A549 treated with Hydrocortisone at 1 μM for 4 hours (cell line): ENCODE measurements at places on chromosomes 11 and 22. TPM values are rescaled to one million over a fixed set of nuclear protein-coding genes. Genes with fewer than 3 reads are reported as not detected.

Gene ADORA2A
- 0.47 to 1.2 TPM (median 0.84 TPM) in 5 replicates for total RNA-seq

Gene GPR83
- total RNA-seq = 0.07 to 0.10 TPM (median 0.07 TPM) in 5 replicates

Gene BATF2
- 0.54 to 0.70 TPM (median 0.61 TPM) in 5 replicates for total RNA-seq

Gene PLCB3
- total RNA-seq = 16.8 to 23.4 TPM (median 20.3 TPM) in 5 replicates

Gene ELP4
- 7.2 to 9.3 TPM (median 7.8 TPM) in 5 replicates for total RNA-seq

Gene OR56A1
- not detected in 5 replicates for total RNA-seq

Gene SPTBN2
- total RNA-seq = 11.2 to 15.1 TPM (median 11.4 TPM) in 5 replicates

Gene REXO2
- 102 to 108 TPM (median 104 TPM) in 5 replicates for total RNA-seq

Gene OR8D4
- not detected in 5 replicates for total RNA-seq

Gene NPAS4
- total RNA-seq = 0.03 to 0.06 TPM in 2 of 5 replicates, not detected in the others

Gene CDPF1
- total RNA-seq = 9.0 to 10.3 TPM (median 9.2 TPM) in 5 replicates

Gene DNAJB7
- total RNA-seq = not detected in 5 replicates

Gene KLHDC7B
- total RNA-seq = 0.02 to 0.05 TPM (median 0.02 TPM) in 3 of 5 replicates, not detected in the others

Gene SYCE3
- total RNA-seq = 0.25 to 0.52 TPM (median 0.48 TPM) in 3 of 5 replicates, not detected in the others

Gene NAALADL1
- total RNA-seq = not detected in 5 replicates

Gene HSD17B12
- 67.7 to 70.2 TPM (median 68.7 TPM) in 5 replicates for total RNA-seq

Gene THAP12
- total RNA-seq = 40.1 to 60.1 TPM (median 45.0 TPM) in 5 replicates

Gene SEPTIN3
- 0.89 to 1.2 TPM (median 1.0 TPM) in 5 replicates for total RNA-seq

Gene C11orf87
- 0.01 to 0.05 TPM (median 0.01 TPM) in 3 of 5 replicates, not detected in the others for total RNA-seq

Gene ART1
- not detected in 5 replicates for total RNA-seq

Gene EIF4ENIF1
- 12.1 to 18.1 TPM (median 15.3 TPM) in 5 replicates for total RNA-seq

Gene FZD4
- total RNA-seq = 0.99 to 1.6 TPM (median 1.2 TPM) in 5 replicates

Gene TSGA10IP
- total RNA-seq = not detected in 5 replicates

Gene TMEM191C
- total RNA-seq = 0.38 to 1.1 TPM (median 0.69 TPM) in 5 replicates

Gene XKR3
- total RNA-seq = not detected in 5 replicates

Gene SLC43A3
- total RNA-seq = 0.33 to 0.85 TPM (median 0.53 TPM) in 5 replicates

Gene DGCR6
- total RNA-seq = 1.1 to 2.1 TPM (median 1.5 TPM) in 5 replicates

Gene SLN
- 1.1 to 2.4 TPM (median 1.6 TPM) in 5 replicates for total RNA-seq

Gene CARD18
- not detected in 5 replicates for total RNA-seq

Gene RASGRP2
- 0.97 to 2.1 TPM (median 1.5 TPM) in 5 replicates for total RNA-seq

Gene TNNT3
- 0.15 to 0.20 TPM (median 0.18 TPM) in 3 of 5 replicates, not detected in the others for total RNA-seq

Gene ZP1
- 0.14 to 0.46 TPM (median 0.28 TPM) in 5 replicates for total RNA-seq

Gene DESI1
- 14.5 to 17.4 TPM (median 16.0 TPM) in 5 replicates for total RNA-seq
